ENCODE measurements at places on chromosomes 6 and 20.

DNA sequence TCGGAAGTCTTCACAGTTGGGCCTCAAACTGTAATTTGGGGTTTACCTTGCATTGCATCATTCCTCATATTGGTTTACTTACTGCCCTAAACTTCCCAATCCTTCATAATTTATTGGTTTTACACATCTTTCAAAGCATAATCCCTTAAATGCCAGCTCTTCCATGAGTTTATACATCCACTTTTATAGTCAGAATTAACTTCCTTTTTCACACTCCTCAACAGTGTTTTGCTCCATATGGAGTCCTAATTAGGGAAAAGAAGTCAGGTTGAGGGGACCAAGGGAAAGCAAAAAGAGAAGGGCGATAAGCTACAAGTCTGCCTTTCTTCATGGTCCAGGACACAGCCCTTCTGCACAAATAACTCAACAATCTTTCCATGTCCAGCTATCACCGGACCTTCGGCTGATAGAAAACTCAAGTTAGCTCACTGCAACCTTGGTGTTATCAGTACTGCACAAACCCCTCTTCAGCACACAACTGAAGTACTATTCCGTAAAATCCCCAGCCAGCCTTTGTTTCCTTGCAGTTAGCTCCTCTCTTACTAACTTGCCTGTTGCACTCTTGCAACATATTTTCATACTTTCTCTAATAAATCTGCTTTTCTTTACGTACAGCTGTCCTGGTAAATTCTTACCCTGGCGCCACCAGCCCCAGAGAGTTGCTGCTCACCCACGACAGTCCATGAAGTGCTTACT, 2.0 kb downstream of the EEF1E1 start:
- DNase-seq = no peak

DNA sequence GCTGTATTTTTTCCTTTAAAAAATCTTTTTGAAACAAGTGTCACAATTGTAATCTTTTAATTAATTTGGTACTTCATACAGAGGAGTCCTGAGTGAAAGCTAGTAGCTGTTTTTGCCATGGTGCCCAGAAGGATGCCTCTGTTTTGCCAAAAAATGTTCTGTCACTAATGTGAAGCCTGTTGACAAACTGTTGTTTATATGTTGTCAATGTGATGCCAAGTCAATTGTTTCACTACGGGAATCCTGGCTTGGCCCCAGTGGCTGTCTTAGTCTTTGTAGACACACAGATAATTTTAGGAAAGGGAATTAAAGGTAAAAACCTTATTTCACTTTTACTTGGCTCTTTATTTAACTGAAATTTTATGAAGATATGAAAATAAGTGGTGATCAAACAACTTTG, 706.4 kb upstream of the MMS22L start:
- DNase-seq = no peak

GRCh38 chr6:31559606-31559957, 12.2 kb downstream of the NFKBIL1 start:
- DNase-seq = no peak

DNA sequence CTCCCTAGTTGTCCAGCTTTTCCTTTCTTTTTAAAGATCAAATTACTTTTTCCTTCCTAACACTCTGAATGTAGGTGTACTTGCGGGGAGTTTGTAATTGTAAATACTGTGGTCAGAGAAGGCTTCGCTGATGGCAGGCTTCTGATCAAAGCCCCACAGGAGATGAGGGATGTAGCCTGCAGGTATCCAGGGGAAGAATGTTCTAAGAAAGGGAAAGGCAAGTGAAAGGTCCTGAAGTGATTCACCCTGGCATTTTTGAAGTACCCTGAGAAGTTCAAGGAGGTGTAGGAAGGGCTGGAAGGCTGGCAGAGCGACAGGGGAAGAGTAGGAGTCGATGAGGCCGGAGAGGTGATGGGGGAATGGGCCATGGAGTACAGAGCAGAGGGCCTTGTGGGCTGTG, 38.2 kb upstream of the CCN6 start:
- DNase-seq = no peak

DNA sequence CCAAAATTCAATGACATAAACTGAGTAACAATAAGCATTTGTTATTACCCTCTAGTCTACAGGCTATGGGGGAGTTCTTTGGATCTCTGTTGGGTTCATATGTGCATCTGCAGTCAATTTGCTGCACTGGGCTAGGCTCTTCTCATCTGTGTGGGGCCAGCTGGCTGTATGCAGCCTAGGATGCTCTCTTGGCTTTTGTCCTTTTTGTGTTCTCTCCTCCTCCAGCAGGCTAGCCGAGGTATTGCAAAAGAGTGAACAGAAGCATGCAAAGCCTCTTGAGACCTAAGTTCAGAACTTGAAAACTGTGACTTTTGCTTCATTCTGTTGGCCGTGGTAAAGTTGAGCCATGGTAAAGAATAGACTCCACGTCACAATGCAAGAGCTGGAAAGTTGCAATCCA, 62.8 kb upstream of the FOXO3 start:
- DNase-seq = no peak

GRCh38 chr20:35446356-35447078, 8.5 kb upstream of the GDF5 start:
- no peak for DNase-seq

GRCh38 chr20:53662595-53662994, 69.0 kb upstream of the ZNF217 start:
- DNase-seq = no peak

DNA sequence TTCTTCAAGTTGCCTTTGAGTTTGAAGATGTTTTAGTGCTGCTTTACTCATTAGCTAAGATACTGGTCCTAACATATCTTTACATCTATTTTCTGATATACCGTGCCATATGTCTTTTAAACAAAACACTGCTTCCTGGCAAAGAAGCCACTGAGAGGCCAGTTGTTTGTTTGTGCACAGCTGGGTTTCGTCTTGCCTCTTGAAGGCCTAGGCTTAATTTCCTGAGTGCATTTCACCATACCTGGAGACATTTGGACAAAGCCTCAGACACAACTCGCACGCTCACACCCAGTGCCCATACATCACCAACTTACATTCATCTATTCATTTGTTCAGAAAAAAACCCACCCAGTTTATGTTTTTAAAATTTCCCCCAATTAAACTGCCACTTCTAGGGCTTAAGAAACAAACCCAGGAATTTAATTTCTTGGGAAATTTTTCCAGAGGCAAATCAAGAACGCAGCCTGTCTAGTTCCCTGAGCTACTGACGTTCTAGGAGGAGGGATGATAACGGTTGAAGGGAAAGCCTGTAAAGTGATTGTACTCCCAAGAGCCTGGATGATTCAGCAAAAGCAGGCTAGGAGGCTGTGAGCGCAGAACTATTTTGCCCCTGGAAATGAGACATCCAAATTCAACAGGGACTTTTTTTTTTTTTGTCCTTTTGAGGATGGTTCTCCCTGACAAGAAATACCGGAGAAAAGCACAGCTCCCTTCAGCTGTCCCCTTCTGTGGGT, 77.7 kb downstream of the OLIG3 start:
- DNase-seq = no peak

- no peak for DNase-seq
Measured at GRCh38 chr6:40810171-40810570, 223.0 kb upstream of the LRFN2 start.

- no peak for DNase-seq
Measured at GRCh38 chr6:156197513-156197912, 579.7 kb upstream of the ARID1B start.

DNA sequence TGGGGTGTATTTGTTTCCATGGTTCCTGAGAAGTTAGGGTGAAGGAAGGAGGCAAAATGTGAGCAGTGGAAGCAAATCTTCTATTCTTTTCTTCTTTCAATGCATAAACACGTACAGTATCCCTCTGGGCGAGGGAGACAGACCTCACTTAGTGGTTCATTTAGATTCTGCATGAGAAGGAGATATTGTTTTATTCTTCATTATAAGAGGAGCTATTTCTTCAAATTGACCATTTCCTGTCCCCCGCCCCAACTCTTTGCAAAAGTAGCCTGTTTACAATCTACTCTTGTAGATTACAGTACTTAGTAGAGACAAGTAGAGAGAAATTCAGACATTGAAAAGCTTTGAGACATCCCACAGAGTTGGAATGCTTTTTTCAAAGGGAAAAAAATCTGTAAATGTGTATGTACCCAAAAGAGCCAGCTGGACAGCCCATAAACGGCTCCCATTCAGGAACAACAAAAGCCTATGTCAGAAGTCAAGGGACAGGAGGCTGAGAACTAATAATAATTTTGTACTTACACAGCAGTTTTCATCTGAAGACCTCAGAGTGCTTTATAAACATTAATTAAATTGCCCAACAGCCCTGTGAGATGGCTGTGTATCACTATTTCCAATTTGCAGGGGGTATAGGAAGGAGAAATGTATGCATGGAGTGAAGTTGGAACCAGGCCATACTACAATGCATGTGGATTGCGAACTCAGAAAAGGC, 23.9 kb downstream of the CD83 start:
- DNase-seq = no peak

GRCh38 chr6:44028789-44029310, 98.4 kb downstream of the MRPL14 start:
- no peak for DNase-seq

GRCh38 chr6:108937170-108937569, 88.9 kb downstream of the ARMC2 start:
- DNase-seq = no peak

DNA sequence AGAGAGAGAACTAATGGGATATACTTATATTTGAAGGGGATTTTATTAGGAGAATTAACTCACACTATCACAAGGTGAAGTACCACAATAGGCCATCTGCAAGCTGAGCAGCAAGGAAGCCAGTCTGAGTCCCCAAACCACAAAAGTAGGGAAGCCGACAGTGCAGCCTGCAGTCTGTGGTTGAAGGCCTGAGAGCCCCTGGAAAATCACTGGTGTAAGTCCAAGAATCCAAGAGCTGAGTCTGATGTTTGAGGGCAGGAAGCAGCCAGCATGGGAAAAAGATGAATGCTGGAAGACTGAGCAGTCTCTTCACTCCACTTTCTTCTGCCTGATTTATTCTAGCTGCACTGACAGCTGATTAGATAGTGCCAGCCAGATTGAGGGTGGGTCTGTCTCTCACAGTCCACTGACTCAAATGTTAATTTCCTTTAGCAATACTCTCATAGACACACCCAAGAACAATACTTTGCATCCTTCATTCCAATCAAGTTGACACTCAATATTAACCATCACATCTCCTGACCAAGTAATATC, 823.9 kb downstream of the PHF3 start:
- no peak for DNase-seq

- no peak for DNase-seq
Measured at GRCh38 chr6:25902071-25902470, 28.0 kb upstream of the SLC17A3 start.

GRCh38 chr6:34350137-34350933, 42.1 kb downstream of the NUDT3 start:
- DNase-seq = no peak

DNA sequence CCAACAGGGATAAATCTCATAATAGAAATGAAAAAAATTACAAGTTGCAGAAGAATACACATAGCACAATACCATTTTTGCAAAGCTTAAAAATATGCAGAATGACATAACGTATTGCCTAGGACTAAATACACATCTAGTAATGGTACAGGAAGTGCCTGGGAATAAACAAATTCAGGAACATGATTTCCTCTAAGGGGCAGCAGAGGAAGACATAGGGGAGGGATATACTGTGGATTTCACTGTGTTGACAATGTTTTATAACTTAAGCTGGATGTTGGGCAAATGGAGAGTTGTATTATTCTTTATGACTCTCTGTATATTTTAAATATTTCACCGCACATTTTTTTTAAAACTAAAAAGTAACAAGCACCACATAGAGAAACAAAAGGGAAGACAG, 5.6 kb upstream of the GLO1 start:
- DNase-seq = no peak

DNA sequence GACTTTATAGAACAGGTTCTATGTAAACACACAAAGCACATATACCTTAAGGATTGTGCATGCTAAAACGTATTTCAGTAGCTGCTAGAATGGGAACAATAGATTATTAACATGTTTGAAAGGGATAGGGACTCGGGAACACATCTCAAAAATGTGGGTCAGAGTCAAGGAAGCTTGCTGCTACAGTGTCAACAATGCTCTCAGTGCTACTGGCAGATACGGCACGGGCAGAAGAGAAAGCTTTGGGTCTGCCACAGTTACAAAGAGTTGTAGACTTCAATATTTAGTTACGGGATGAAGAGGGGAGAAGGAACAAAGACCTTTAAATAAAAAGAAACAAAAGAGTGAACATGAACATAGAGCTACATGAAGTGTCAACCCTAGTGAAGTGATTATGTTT, 170.5 kb downstream of the BACH2 start:
- no peak for DNase-seq

- DNase-seq = no peak
Measured at GRCh38 chr6:163449076-163449475, 34.6 kb downstream of the QKI start.

- DNase-seq = no peak
Measured at GRCh38 chr6:34961574-34961973, 72.5 kb downstream of the ANKS1A start.

DNA sequence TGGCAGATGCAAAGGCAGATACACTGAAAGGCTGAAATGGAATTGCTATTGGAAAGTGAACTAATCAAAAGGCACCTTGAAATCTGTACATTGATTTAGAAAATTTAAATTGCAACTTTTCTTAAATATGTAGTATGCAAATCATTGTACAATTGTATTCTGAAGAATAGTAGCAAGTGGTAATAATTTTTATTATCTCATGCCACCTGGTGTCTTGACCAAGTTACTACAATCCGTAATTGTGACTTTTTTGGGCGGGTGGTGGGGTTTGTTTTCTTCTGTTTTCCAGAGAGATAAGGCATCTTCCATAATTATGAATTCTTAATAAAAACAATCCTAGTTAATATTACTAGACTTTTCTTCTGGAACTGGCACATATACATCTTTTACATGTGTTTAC, 12.5 kb upstream of the BCKDHB start:
- DNase-seq = no peak

- no peak for DNase-seq
Measured at GRCh38 chr20:32484225-32484957, 100.7 kb downstream of the NOL4L start.

DNA sequence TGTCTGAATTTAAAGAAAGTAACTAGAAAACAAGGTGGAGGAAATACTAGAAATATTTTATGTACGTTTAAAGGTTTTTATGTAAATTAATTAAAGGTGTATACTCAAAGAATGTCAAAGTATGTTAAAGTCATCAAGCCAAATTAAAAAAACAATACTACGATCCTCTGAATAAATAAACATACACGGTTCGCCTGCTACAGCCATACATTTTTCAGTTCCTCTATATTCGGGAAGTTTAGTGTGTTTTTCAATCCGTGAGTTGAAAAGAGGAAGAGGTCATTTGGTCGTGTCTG, 626 bp downstream of the STX7 start:
- no peak for DNase-seq

DNA sequence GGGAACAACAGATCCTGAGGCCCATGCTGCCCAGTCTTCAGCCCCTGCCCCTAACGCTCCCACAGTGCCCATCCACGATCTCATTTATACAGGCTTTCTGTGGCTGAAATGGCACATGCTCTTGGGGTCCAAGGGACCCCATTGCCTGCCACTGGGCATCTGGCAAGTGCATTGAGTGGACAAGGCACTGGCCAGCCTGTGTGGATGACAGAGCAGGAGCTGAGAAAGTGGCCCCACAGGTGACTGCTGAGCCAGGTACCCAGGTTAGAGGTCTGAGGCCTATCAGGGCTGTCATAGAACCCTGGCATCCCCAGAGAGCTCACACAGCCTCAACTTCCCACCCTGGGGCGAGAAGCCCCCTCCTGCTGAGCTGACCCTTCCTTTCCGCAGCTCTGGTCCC, 86.0 kb upstream of the NXT1 start:
- DNase-seq = no peak
